ENCODE measurements at places on chromosomes 5 and 9.

- no peak for DNase-seq
Observed at GRCh38 chr9:68978066-68978465, 35.8 kb downstream of the PRKACG start.

- DNase-seq: peak; percentile 81
Observed at GRCh38 chr5:157252711-157253465, 13.0 kb upstream of the CYFIP2 start.

GRCh38 chr5:53649352-53649751, 88.9 kb downstream of the NDUFS4 start:
- DNase-seq: no peak

GRCh38 chr9:135512904-135513303, 8.3 kb upstream of the LCN1 start:
- DNase-seq: no peak

DNA sequence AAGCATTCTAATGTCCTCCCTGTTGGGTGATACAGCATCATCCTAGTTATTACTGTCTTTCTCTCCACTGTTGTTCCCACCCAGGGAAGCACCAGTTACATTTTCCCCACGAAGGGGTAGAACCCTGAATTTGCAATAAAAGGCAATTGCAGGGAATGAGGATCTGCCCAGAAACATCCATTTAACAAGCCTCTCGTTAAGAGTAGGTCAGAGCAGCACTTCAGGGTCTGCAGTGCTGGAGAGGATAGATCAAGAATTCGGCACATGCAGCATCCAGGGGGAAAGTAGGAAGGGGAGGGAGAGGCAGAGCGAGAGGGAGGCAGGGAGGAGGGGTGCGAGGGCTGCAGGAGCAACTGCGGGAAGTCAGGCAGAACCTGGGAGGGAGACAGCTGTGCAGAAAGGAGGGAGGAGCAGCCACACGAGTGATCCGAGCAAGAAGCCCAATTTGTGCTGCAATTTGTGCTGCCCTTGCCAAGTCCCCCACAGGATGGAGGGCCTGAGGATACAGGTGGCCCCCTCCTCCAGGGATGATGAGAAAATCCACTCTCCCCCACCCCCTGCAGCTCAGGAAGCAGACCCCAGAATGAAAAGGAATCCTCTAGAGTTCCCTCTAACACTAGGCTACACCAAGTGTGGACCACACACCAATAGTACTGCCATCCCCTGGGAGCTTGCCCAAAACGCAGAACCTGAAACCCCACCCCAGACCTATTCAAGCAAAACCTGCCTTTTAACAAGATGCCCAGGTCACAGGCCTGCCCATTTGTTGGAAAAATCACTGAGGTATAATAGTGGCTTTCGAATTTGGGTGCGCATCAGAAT, 62.2 kb downstream of the EPB41L4B start:
- DNase-seq: no peak

- no peak for DNase-seq
Observed at GRCh38 chr5:159345336-159345735, 15.0 kb upstream of the IL12B start.

DNA sequence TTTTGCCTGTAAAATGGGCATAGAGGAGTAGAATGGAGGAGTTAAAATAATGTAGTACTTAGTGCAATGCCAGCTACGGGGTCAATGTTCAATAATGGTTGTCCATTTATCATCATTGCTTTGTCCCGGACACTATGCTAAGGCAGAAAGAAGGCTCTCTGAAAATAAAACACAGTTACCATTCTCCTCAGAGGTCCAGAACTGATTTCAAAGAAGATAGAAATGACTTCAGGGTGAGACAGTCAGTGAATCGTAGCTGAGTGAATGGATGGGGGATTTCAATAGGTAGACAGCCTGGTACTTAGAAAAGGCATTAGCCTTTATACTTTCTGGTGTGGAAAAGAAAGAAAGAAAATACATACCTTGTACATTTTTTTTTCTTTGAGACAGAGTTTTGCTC, 1.2 kb upstream of the AK3 start:
- no peak for DNase-seq

DNA sequence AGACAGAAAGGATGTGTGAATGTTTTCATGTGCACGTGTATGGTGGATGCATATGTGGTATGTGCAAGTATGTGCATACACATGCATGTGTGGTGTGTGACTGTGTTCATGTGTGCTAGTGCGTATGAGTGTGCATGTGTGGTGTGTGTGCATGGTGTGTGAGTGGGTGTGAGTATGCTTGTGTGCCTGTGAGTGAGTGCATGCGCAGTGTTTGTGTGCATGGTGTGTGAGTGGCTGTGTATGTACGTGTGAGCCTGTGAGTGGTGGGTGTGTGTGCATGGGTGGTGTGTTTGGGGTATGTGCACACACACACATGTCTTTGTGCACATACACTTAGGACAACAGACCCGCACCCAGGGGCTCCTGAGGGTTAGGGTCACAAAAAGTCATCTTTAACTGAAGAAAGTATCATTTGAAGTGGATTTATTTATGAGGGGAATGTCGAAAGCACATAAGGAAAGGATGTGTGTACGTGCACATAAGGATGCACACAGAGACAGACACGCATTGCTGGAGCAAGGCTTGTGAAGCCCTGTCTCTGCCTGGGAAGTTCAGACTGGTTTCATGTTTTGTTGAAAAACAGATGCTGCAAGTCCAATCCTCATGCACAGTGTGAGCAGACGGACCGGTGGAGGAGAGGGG, 237.0 kb downstream of the SYK start:
- DNase-seq: no peak

DNA sequence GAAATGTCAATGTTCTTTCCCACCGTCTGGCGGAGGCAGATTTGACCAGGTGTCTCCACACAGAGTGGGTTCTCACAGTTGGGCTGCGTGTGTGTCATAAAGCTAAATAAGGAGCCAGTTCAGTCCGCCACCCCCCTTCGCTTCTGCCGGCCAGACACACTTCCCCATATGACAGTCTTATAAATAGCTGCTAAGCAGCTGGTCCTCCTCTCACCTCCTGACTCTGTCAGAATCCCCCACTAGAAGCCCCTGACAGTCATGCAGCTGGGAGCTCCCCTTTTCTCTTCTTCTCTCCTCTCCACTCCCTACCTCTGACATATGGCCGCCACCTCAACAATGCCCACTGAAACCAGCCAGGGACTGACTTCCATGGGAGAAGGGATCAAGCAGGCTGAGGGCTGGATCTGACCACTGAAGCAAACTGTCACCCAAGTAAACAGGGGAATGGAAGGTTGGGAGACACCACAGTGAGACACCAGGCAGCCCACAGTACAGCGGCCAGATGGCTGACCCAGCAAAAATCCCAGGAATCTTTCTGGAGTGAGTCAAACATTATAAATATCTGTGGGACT, 141.9 kb upstream of the EFNA5 start:
- DNase-seq: no peak

GRCh38 chr5:160020266-160020770, 11.4 kb downstream of the TTC1 start:
- no peak for DNase-seq

- no peak for DNase-seq
Observed at GRCh38 chr9:92151691-92152393, 36.6 kb upstream of the SPTLC1 start.

DNA sequence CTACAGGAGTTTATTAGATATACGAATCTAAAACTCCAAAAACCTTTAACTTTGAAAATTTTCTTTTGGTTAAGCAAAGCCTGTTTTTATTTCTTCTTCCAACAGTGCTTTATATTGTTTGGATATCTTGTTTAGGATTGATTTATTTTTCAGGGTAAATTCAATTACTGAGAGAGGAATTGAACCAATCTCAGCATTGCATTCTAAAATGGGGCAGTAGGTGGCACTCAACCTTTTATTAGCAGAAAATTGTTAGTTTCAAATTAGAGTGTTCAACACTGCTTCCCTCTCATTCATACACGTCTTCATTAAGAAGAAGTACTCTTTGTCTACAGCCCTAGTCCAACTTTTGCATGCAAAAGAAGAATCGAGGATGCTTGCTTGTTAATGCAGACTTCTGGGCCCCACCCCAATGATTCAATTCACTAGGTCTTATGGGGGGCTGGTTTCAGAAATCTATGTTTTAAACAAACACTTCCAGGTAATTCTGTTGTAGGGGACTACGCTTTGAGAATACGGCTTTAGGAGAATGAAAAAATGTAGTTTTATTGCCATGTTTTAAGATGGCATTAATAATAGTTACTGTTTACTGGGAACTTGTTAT, 26.6 kb downstream of the MRPL22 start:
- no peak for DNase-seq

DNA sequence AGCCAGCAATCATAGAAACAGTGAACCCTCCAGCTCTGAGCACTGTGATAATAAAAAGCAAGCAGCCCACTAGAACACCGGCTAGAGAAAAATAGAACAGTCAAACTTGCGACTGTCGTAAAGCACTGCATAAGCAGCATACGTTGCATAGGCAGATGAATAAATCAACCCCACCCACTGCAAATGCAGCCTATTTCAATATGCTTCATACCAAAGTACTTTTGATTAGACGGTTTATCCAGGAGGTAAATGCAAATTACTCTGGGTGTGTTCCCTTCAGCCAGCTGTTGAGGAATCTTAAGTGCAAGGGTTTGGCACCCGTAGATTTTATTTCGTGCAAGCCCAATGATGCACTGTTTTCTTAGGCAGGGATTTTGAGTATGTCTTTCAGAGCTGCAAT, 32.1 kb upstream of the ANKRD18A start:
- DNase-seq: no peak

GRCh38 chr9:27125030-27125429, 16.0 kb downstream of the TEK start:
- DNase-seq: no peak

DNA sequence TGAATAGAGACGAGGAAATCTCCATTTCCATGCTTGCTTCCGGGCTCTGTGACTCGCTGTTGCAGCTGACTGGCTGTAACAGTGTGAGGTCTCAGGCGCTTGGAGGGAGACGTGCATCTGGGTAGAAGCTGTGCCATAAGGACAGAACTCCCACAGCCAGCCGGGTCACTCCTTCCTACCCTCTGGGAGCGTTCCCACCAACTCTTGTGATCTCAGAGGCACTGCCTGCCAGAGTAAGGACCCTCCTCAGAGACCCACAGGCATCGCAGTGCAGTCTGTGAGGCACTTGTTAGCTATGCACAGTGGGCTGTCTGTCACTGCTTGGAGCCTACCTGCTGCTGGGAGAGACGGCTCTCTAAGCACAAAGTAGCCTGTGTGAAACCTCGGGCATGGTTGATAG, 203.4 kb upstream of the SEMA6A start:
- no peak for DNase-seq

GRCh38 chr5:72255237-72255636, 64.8 kb downstream of the MRPS27 start:
- no peak for DNase-seq

DNA sequence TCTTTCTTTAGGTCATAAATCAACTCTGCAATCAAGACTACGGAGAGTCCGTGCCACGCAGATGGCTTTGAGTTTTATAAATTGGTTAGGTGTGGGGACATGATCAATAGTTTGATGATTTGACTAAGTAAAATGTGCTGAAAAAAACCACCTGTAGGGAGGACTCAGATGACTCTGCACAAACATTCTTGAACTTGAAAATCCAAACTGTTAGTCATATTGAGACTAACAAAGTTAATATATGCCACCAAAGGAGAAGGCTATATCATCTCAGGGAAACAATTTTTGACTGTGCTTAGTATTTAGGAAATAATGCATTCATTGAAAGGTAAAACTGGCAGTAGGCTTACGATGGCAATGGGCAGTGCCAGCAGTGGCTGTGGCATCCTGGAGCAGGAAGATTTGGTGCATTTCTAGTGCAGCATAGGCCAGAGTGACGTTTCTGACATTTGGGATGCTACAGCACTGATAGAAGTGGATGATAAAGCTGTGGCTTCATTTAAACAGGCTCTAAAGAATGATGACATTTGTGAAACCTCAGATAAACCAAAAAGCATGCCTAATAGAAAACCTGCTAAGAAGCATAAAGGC, 291.1 kb downstream of the MLLT3 start:
- DNase-seq: no peak

DNA sequence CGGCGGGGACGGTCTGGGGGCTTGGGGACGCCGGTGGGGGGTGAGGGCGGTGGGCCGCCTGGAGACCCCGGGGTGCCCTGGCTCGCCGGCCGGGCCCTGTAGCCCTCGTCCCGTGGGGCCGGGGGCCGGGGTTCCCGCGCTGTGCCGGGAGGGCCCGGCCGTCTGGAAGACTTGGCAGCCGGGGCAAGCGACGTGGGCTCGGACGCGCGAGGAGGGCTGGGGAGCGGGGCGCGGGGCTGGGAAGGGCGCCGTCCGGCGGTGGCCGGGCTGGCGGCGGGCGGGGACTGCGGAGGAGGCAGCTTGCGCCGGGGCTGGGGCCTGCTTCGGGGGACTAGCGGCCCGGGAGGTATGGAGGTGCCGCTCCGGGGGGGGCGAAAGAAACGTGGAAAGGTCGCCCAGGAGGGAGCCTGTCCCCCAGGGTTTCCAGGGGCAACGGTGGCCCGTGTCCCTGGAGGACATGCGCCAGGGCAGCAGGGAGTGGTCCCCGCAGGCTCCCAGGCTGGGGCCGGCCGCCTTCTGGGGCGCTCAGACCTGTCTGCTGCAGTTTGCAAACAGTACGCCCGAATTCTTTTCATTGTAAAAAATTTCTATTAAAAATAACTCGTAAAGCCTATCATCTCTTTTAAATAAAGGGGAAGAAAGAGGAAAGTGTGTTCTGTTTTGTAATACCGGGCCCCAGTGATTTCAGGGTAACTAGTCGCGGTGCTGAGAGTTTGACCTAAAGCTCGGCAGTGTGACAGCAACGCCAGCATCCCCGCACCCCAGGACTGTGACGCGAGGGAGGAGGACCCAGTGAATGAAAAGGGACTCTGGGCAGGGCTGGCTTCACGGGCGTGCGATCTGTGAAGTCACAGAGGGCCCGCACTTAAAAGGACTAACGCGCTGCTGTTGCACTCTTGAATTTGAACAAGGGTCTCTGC, 752 bp upstream of the ANKH start:
- DNase-seq: peak; percentile 46

DNA sequence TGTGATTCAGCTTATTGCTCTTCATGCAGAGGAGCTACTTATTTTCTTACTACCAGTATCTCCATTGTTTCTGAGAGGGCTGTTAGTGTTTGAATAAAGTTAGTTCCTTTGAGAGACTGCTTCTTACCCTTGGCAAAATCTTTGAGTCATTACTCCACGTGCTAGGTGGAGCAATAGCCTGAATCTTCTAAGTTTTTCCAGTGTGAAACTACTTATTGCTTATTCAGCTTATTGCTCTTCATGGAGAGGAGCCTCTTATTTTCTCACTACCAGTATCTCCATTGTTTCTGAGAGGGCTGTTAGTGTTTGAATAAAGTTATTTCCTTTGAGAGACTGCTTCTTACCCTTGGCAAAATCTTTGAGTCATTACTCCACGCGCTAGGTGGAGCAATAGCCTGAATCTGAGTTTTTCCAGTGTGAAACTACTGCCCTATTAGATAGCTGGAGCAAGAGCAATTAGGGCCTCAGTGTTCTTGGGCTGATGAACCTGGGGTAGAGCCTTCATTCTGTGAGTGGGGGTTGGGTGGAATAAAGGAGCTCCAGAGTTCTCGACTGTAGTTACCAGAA, 41.9 kb downstream of the GPBP1 start:
- DNase-seq: no peak

DNA sequence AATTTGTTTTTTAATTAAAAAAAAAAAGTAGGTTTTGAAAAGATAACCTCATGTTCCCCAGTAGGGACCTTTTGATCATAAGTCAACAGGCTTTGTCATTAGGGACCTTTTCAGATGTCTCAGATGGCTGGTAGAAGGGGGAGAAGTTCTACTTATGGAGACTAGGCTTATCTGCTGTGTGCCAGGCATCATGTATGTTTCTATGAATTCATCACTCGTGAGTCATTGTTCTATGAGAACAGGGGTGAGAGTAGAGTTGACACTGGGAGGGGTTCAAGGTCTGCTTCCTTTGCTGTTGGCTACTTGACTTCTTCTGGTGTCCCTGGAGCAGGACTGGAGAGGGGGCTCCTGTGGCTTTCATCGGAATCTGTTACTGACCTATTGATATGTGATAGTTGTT, 138.8 kb downstream of the KDM4C start:
- DNase-seq: no peak
